ENCODE measurements at places on chromosomes 1 and 21. TPM values are rescaled to one million over a fixed set of nuclear protein-coding genes. Genes with fewer than 3 reads are reported as not detected.
A peak's percentile ranks its signal among the peaks of the same experiment; 100 is the strongest.

Gene TMEM52
- polyA plus RNA-seq = 0.42 TPM

Gene PCAT6
- 1.1 TPM for polyA plus RNA-seq

Gene GBP4
- polyA plus RNA-seq = 0.40 TPM

Gene C1orf216
- polyA plus RNA-seq = 24.9 TPM

Gene SIM2
- 0.11 TPM for polyA plus RNA-seq

Gene SMCP
- not detected for polyA plus RNA-seq

Gene FCN3
- polyA plus RNA-seq = not detected

DNA sequence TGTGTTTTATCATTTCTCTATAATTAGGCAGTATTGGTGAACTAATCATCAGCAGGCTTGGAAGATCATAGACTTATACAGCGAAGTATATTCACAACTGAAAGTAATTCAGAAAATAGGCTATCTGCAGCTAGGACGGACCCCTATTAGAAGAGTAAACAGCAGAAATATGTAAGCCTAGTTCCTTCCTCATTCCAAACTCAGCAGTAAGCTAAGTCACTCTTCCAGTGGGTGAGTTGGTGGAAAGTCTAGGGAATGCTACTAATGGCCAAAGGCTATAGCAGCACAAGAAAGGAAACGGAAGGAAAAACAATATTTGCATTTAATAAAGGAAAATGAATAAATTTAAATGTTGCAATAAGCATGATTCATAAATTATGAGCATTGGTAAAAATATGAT, 918.1 kb upstream of the TMPRSS15 start:
- H3K27ac ChIP-seq = no peak overlapping the region
- no peaks in the 10 kb centered on the region for H3K4me1 ChIP-seq
- H3K27me3 ChIP-seq = no peaks in the 10 kb centered on the region
- H3K36me3 ChIP-seq = no peaks in the 10 kb centered on the region

DNA sequence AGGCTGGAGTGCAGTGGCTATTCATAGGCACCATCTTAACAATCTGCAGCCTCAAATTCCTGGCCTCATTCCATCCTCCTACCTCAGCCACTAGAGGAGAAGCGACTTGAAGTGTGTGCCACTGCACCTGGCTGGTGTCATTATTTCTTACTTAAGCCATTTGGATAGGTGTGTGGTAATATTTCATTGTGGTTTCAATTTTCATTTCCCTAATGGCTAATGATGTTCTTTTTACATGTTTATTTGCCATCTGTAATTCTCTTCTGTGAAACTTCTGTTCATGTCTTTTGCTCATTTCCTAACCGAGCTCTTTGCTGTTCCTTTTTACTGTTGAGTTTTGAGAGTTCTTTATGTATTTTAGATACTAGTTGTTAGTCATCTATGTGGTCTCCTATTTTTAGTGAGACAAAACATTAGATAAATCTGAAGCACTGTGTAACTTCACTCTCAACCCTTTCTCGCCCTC, 66.8 kb downstream of the SLC27A3 start:
- H3K27ac ChIP-seq = no peak overlapping the region
- H3K4me1 ChIP-seq = no peaks in the 10 kb centered on the region
- H3K4me3 ChIP-seq = no peak overlapping the region
- H3K36me3 ChIP-seq = no peaks in the 10 kb centered on the region
- H3K27me3 ChIP-seq = no peaks in the 10 kb centered on the region

DNA sequence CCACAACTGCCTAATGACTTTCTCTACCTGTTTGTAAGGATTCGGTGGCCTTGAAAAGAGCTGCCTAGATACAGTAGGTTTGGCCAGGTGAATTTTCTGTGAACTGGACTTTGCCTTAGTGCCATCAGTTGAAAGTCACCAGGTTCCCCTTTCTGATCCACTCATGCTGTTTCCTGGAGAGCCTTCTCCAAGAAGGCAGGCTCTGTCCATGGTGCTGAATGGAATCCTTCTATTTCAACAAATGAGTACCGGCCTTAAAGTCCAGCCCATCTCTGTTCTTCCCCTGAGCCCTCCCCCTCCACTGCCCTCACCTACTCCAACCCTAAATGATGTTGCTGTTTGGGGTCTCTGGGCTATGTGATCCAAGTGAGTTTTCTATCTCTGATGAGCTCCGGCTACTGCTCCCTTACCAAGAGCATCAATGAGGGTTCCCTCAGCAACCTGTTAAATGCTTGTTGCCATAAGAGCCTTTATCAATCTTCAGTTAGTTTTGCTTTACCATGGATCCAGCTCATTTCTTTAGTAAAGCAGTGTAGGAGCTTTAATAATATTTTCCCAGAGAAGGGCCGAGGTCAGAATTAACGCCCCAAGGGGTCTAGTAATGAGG, 500.4 kb downstream of the PTPRU start:
- no peak overlapping the region for H3K4me3 ChIP-seq
- H3K36me3 ChIP-seq = no peaks in the 10 kb centered on the region
- H3K27me3 ChIP-seq = no peaks in the 10 kb centered on the region
- peak; percentile 53 for DNase-seq
- no peak overlapping the region for H3K27ac ChIP-seq
- no peaks in the 10 kb centered on the region for H3K4me1 ChIP-seq

GRCh38 chr1:172704420-172705210, 45.7 kb downstream of the FASLG start:
- H3K27ac ChIP-seq = no peak overlapping the region
- no peaks in the 10 kb centered on the region for H3K4me1 ChIP-seq
- no peaks in the 10 kb centered on the region for H3K27me3 ChIP-seq
- no peak for DNase-seq

DNA sequence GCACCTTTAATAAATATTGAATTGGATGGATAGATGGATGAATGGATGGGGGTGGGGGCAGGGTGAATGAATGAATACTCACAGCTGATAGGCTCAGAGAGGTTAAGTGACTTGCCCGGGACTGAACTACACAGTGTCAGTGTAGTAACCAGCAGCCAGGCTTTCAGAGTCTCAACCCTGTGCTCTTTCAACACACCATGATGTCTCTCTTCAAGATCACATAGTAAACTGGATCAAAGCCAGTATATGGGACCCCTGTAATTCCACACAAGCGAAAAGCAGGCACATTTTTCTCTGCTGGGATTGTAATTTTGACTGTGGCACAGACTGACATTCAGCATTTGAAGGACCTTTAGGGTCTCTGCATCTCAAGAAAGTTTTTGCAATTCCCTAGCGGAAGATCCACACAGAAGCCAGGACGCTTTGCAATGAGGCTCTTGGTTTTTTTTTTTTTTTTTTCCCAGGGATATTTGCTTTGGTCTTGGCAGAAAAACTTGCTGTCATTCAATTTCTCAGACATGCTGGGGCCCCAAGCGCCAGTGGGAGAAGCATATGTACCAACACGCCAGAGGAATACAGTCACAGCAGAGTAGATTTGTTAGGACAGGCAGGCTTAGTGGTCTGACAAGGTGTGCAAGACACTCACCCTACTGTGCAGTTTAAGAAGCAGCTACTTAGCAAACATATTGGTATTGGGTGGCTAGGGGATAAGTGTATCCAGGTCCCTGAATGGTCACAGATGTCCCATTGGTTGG, 213.1 kb upstream of the CAMK1G start:
- no peak overlapping the region for H3K27ac ChIP-seq
- no peaks in the 10 kb centered on the region for H3K36me3 ChIP-seq
- H3K4me3 ChIP-seq = no peak overlapping the region
- no peak for DNase-seq

DNA sequence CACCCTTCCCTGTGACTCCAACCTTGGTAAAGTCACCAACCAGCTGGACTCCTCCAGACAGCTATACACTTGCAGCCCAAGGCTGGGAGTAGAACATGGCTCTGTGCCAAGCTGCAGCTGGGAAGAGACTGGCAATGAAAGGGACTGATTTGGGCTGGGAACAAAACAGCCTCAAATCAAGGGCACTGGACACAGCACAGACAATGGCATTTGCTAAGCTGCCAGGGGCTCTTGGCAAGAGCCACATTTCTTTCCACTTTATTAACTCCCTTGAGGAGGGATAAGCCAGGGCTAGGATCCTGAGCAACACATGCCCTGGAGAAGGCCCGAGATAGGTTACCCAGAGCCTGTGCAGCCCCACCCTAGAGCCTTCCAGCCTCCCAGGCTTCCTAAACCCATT, 12.0 kb downstream of the SYT11 start:
- no peak overlapping the region for H3K4me3 ChIP-seq
- H3K4me1 ChIP-seq = peaks cover 3% of the 10 kb centered on the region
- peak; percentile 32 for DNase-seq
- no peaks in the 10 kb centered on the region for H3K27me3 ChIP-seq

GRCh38 chr1:116916002-116916401, 6.3 kb downstream of the PTGFRN start:
- H3K4me1 ChIP-seq = no peaks in the 10 kb centered on the region
- H3K27ac ChIP-seq = no peak overlapping the region
- H3K36me3 ChIP-seq = no peaks in the 10 kb centered on the region
- no peak for DNase-seq
- peaks cover 10% of the 10 kb centered on the region for H3K27me3 ChIP-seq

GRCh38 chr1:84887261-84887934, 5.6 kb downstream of the LPAR3 start:
- DNase-seq = no peak
- no peak overlapping the region for H3K4me3 ChIP-seq
- no peaks in the 10 kb centered on the region for H3K27me3 ChIP-seq
- no peak overlapping the region for H3K27ac ChIP-seq

- no peak within 1 kb of the TSS for H3K4me3 ChIP-seq
- H3K4me1 ChIP-seq = no peaks in the 10 kb centered on the region
- H3K27me3 ChIP-seq = peaks cover 15% of the 10 kb centered on the region
- no peak within 1 kb of the TSS for H3K27ac ChIP-seq
Measured at GRCh38 chr1:202160377-202160940, at the start of gene PTPN7. Gene PTPN7, minus strand, starts transcription at chr1:202160602. Its CDS starts 1,200 bp downstream, at chr1:202159402.

- DNase-seq = no peak
- H3K27me3 ChIP-seq = no peaks in the 10 kb centered on the region
- H3K4me1 ChIP-seq = no peaks in the 10 kb centered on the region
- H3K27ac ChIP-seq = no peak overlapping the region
Measured at GRCh38 chr1:69649383-69649990, 81.8 kb downstream of the LRRC7 start.

- H3K4me1 ChIP-seq = no peaks in the 10 kb centered on the region
- H3K4me3 ChIP-seq = no peak overlapping the region
- H3K36me3 ChIP-seq = no peaks in the 10 kb centered on the region
Measured at GRCh38 chr1:245837718-245838117, 669.4 kb downstream of the SMYD3 start.

DNA sequence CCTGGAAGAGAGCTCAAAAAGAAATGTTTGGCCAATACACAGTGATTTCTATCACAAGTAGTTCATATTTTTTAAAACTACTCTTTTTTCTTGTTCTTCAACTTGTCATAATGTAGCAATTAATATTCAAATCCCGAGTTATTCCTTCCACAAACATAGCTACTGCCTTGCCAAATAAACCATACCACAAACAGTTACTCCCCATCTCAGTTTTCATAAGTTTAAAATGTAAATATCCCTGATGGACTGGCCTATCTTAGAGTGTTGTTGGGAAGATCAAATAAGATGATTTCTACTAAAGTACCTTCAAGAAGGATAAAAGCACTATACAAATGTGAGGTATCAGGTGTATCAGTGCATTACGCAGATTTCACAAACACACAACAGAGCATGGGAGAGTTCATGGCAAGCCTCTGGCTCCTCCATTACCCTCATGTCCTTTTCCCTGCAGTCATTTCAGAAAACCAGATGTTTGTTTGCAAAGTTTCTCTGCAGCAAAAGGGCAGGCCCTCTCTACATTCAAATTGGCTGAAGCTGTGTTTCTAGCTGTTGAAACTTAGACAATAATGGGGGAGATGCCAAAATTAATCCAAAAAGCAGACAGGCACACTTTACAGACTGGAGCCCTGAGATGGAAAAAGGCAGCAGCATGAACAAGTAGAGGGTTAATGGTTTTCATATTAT, 16.1 kb downstream of the WLS start:
- peaks cover 16% of the 10 kb centered on the region for H3K4me1 ChIP-seq
- peak; percentile 45 for DNase-seq
- no peaks in the 10 kb centered on the region for H3K27me3 ChIP-seq

DNA sequence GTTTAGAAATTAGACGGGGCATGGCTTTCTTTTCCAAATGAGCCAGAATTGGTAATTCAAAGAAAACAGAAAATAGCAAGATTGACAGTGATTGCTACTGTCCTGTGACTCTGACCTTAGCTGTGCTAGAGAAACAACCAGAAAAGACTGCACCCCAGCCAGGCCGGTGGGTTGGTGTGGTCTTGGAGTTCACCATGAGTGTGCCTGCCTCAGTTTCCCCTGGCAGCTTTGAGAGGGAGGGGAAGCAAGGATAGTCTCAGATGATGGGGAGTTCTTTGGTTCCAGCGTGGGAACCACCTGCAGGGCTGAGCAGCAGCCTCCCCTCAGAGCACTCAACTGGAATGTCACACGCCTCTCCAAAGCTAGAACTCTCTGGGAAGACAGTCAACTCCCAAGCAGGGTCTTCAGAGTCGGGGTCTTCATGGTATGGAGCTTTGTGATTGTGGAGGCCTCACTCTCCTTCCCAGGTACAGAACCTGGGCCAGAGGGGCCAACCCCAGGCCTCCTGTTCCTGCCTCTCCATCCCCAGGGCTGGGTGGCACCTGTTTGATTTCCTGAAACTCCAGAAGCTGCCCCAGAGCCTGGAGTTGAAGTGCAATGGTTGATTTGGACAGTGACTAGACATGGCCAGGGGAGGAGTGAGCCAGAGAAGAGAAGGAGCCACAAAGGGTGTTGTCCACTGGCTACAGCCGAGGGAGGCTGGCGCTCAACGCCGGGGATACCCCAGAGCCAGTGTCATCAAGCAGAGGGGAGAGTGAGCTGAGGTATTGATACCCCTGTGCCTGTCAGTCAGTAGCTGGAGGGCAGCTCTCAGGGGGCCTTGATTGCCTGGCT, 35.7 kb downstream of the SIM2 start:
- no peak for DNase-seq
- H3K36me3 ChIP-seq = no peaks in the 10 kb centered on the region
- H3K4me3 ChIP-seq = no peak overlapping the region

- no peak overlapping the region for H3K4me3 ChIP-seq
- no peaks in the 10 kb centered on the region for H3K27me3 ChIP-seq
- peak overlapping the region; percentile 25 for H3K27ac ChIP-seq
- H3K36me3 ChIP-seq = no peaks in the 10 kb centered on the region
Measured at GRCh38 chr1:35377555-35377954, 109.0 kb downstream of the ZMYM4 start.

GRCh38 chr1:209569455-209570207, 13.9 kb upstream of the CAMK1G start:
- H3K4me1 ChIP-seq = no peaks in the 10 kb centered on the region
- H3K4me3 ChIP-seq = peak overlapping the region; percentile 42

DNA sequence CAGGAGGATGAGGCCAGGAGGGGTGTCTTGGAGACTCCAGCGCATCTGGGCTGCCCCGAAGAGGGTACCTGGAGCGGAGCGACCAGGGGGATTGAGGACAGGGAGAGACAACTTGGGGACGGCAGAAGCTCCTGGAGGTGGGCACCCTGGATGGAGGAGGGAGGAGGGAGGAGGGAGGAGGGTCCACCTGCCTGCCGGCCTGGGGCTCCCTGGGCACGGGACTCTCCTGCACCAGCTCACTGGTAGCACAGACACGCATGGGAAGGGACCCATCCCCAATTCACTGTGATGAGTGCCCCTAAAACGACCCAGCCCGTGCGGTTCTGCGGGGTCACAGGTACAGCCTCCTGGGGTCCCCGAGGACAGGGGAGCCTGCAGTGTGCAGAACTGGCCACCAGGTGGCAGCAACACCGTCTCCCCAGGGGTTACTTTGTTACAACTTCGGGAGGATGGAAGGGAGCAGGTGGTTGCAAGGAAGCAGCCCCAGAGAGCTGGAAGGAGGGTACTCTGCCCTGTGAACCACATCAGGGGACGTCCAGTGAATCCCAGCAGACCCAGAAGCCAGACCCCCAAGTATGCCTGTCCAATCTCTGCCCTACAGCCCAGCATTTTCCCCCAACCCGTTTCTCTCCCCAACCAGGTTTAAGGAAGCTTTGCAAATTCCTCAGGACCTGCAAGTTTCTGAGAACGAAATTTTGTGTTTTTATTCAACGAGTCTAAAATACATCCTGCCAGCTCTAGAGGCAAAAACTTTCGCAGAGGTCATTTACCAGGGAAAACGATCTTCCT, 482.4 kb downstream of the NPHP4 start:
- no peak overlapping the region for H3K4me3 ChIP-seq
- no peak overlapping the region for H3K27ac ChIP-seq
- H3K27me3 ChIP-seq = no peaks in the 10 kb centered on the region
- H3K4me1 ChIP-seq = no peaks in the 10 kb centered on the region

All from fibroblast of lung (primary cell).